ENCODE measurements at places on chromosomes 5 and 9.

GRCh38 chr9:85900504-85901201, 40.3 kb upstream of the NAA35 start:
- peak; percentile 71 for DNase-seq

DNA sequence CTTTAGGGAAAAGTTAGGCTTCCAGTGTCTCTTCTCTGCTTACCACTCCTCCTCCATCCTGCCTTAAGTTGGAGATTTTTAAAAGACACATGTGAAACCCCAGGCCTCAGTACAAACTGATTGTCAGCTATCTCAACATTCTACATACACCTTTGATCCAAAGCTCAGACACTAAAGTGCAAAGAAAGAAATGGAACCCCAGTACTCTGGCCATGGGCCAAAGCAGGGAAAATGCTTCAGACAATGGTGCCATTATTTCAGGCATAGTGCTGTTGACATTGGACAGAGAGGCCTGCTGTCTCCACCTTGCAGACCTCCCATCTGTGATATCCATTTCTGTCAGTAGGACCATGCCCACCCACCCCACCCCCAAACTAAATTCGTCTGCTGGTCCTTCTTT, 49.1 kb downstream of the G3BP1 start:
- no peak for DNase-seq

GRCh38 chr9:113501129-113501686, 37.7 kb downstream of the RGS3 start:
- no peak for DNase-seq

DNA sequence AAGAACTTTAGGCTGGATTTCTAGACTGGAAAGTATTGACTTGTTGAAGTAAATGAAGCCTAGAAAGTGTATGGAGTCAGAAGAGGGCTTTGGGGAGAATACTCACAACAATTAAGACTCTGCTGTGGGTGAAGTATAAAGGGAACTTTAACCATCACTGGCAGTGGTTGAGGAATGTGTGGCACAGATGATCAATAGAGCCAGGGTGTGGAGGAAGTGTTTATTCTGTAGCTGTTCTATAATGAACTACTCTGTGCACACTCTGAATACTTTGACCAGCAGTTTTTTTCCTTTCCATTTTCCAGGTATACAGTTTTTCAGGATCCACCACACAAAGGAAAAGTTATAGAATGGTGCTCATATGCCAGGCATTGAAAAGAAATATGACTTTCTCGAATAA, 106.7 kb downstream of the SCAMP1 start:
- no peak for DNase-seq

GRCh38 chr5:139092741-139093343, 105.3 kb downstream of the SIL1 start:
- no peak for DNase-seq

Data from stimulated activated CD8-positive, alpha-beta memory T cell treated with anti-CD3 and anti-CD28 coated beads, Interleukin-4, amount 100 ng/mL, for 48 hours (primary cell).